ENCODE measurements at places on chromosomes 16 and 17. TPM values are rescaled to one million over a fixed set of nuclear protein-coding genes. Genes with fewer than 3 reads are reported as not detected.

Gene YBX2
- 0.69 TPM for total RNA-seq

Gene NOS2
- total RNA-seq, result 0.13 TPM

Gene C1QL1
- total RNA-seq, result 14.7 TPM

Gene CIBAR2
- total RNA-seq, result not detected

Gene HOXB1
- total RNA-seq, result not detected

Gene AANAT
- total RNA-seq, result 0.27 TPM

Gene FBXO39
- not detected for total RNA-seq

Gene CPHXL
- total RNA-seq, result not detected

Gene MTMR4
- 8.5 TPM for total RNA-seq

Gene ITGB4
- 48.5 TPM for total RNA-seq

Data from A549 treated with CORT108297 at 1 μM for 4 hours (cell line).